ENCODE measurements at places on chromosomes 7 and 10.

- DNase-seq, result peak; percentile 65
Measured at GRCh38 chr7:74083928-74084721, 521 bp downstream of the LIMK1 start.

DNA sequence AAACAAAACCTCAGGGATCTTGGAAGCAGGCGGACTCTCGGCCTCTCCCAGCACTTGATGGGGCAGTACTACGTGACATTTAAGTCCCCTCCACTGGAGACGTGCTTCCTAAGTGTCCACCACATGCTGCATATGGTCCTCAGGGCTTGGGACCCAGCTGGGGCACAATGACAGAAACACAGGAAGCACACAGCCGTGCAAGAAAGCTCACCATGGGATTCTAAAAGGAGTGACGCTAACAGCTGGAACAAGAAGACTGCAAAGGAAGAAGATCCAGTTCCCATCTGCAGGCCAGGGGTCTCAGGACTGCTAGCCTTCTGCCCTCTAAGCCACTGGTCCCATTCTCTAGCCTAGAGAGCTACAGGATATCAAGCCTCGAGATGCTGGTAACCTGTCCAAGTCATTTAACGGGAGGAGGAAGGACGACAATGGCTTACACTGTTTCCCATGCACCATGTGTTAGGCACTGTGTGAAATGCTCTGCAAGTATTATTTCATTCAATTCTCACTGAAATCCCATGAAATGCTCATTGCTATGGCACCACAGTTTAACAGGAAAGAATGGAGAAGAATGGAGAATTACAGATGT lies 61.1 kb downstream of the KCNMA1 start:
- no peak for DNase-seq

DNA sequence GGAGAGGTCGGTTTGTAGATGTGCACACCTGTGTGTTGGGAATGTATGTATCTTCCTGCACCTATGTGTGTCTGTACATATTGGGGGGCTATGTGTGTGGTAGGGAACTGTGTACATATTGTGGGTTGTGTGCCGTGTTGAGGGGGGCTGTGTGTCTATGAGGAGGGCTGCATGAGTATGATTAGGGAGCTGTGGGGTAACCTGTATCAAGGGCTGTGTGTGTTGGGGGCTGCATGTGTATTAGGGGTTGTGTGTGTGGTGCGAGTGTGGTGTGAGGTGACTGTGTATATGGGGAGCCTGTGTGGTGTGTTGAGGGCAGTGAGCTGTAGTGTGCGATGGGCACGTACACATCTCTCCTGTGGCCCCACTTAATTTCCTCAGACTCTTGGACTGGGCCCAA lies 22.2 kb upstream of the PAX2 start:
- DNase-seq, result no peak

GRCh38 chr10:27746397-27747095 lies 927 bp upstream of the MKX start:
- DNase-seq, result no peak

DNA sequence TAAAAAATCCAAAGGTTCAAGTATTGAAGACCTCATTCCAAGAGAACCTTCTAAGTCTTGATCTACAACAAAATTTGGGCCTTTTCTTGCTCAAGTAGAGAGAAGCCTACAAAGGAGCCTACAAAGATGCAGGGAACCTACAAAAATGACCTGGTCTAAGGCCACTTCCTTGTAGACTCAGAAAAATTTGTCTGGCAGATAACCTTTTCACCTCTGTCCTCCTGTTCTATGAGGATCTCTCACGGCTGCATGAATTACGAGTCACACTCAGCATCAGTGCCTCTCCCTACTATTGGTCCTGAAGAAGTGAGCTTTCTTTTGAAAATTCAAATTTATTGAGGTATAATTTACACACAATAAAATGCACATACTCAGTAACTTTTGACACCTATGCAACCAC lies 29.3 kb downstream of the CCNJ start:
- DNase-seq, result no peak

GRCh38 chr10:109183366-109183765 lies 739.9 kb downstream of the XPNPEP1 start:
- DNase-seq, result no peak

- peak; percentile 55 for DNase-seq
Measured at GRCh38 chr10:79090134-79090803, 21.5 kb downstream of the ZMIZ1 start.

GRCh38 chr7:36994456-36995112 lies 270.3 kb upstream of the AOAH start:
- no peak for DNase-seq

- DNase-seq, result no peak
Measured at GRCh38 chr10:14753441-14753840, 21.3 kb downstream of the FAM107B start.

DNA sequence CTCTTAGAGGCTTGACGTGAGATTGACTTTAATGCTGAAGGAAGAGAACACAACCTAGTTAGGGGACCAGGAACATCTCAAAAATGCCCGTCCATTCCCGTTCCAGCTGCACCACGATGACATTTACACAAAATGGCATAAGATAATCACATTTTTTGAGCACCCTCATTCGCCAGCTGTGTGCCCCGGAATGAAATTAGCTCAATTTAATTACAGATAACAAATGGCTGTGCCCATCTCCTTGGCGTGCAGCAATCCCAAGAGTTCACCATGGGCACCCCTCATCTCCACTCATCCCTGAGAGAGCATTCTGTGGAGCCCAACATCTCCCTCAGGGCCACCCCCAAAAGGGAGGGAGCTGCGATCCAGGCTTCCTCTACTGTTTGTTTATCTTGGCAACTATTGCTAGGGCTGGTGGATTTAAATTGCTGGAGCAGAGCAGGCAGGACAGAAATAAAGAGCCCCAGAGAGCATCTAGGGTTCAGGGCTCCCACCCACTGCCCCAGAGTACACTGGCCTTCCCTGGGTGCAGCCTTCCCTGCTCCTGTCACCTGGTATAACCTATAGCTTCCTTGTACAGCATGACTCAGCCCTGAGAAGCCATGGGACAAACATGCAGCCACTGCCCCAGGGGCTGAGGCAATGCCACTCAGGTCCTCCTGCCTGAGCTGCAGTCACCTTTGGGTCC lies 263.5 kb downstream of the ZEB1 start:
- DNase-seq, result no peak

DNA sequence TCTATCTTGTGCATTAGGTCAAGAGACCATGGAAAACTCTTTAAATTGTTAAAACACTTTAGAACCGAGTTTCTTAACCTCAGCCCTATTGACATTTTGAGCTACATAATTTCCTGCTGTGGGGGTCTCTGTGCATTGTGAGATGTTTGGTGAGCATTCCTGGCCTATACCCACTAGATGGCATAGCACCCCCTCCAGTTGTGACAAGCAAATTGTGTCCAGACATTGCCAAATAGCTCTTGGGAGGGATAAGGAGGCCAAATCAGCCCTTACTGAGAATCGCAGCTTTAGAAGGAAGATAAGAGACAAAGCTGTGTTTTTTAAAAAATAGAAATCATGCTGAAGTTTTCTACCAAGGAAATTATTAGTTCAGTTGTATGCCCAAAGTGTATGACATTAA lies 1158.5 kb upstream of the C7orf33 start:
- DNase-seq, result peak; percentile 51

GRCh38 chr10:96288151-96288621 lies 16.0 kb upstream of the DNTT start:
- DNase-seq, result no peak

- DNase-seq, result peak; percentile 28
Measured at GRCh38 chr7:128235471-128235870, 5.6 kb upstream of the LEP start.

DNA sequence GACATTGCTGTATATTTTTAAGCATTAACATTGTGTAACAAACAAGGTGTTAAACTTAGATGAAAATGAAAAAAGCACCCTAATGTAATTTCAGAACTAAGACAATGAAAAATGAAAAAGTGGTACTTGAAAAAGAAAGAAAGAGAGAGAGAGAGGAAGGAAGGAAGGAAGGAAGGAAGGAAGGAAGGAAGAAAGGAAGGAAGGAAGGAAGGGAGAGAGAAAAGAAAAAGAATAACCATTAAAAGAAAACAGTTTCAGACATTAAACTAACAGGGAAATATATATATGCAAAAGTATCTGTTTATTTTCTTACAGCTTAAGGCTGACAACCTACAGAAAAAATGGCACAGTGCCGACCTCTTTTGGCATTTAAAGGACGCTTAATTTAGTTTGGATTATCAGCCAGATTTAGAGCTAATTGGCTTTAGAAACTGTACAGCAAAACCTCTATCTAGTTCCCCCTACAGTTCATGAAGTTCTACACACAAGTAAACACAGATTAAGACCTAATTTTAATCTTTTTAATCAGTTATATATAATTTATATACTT lies 13.8 kb downstream of the MTERF1 start:
- peak; percentile 40 for DNase-seq

GRCh38 chr10:13717936-13718772 lies 131.4 kb downstream of the PRPF18 start:
- DNase-seq, result peak; percentile 72

GRCh38 chr7:25812086-25812850 lies 339.7 kb upstream of the NFE2L3 start:
- DNase-seq, result peak; percentile 71

- DNase-seq, result no peak
Measured at GRCh38 chr7:18125476-18125875, 97.8 kb upstream of the PRPS1L1 start.

DNA sequence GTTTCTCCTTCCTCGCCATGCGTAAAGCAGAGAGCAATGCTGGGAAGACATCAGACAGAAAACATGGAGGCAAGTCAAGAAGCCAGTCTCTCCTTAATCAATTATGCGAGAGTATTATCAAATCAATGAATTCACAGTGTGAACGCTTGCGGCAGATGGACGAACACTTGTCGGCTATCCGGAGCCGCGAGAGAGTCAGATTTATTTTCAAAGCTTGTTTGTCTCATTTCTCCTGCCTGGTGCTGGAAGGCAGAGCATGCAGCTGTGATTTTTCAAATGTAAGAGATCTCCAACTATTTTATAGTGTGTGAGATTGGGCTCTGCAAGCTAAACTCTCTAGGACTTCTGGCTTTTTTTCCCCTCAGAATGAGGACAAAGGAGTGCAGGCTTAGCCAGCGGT lies 252.3 kb downstream of the SNX10 start:
- peak; percentile 57 for DNase-seq

DNA sequence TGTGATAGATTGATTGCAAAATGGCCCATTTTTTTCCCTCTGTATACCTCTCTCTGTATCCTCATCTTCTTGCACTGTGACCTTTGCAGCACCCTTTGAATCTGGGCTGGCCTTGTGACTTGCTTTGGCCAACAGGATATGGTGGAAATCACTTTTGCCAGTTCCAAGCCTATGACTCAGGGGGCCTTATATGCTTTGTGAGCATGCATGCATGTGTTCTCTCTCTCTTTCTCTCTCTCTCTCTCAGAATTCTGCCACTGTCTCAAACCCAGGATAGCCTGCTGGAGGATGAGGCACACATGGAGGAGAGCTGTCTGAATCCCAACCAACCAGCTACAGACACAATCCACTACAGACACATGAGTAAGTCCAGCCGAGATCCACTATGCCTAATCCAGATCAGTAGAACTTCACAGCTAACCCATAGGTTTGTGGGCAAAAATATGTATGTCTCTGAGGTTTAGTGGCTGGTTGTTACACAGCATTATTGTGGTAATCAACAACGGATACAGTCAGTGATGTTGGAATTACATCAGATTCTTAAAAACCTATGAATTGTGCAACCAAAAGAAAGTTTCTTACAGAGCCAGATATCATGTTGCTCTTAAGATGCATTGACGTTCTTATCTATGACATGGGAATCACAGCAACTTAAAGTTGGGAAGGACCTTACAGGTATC lies 41.8 kb upstream of the ABCB4 start:
- no peak for DNase-seq

- DNase-seq, result no peak
Measured at GRCh38 chr7:47248797-47249196, 333.1 kb downstream of the TNS3 start.

DNA sequence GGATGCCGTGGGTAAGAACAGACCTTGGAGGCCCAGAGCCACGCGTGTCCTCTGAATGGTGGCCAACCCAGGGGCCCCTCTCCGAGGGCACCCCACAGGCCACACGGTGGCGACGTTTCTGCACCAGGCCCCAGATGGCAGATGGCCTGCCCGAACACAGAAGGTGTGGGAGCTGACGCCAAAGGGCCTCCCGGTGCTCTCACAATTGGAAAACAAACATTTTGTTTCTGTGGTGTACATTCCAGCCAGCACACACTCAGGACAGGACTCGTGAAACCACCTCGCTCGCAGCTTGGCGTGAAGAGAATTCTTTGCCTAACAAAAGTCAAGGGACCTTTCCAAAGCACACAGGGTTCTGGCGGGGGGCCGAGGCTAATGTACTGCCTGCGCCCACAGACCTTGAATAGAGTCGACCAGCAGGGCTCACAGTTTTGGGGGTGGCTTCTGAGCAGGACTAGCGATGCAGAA lies 112.1 kb downstream of the FAM53B start:
- DNase-seq, result no peak

DNA sequence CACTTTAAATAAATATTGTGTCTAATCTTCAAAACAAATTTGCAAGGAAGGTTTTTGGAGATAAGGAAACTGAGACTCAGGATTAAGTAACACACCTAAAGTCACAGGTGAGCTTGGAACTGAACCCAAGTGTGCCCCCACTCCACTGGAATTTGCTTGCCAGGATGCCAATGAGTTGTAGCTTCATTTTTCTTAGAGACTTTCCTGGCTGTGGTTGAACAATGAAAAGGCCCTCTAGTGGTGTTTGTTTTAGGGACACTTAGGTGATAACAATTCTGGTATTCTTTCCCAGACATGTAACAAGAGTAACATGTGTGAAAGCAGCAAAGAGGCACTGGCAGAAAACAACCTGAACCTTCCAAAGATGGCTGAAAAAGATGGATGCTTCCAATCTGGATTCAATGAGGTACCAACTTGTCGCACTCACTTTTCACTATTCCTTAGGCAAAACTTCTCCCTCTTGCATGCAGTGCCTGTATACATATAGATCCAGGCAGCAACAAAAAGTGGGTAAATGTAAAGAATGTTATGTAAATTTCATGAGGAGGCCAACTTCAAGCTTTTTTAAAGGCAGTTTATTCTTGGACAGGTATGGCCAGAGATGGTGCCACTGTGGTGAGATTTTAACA lies 1.5 kb downstream of the IL6 start:
- no peak for DNase-seq

- no peak for DNase-seq
Measured at GRCh38 chr10:131077031-131077430, 234.5 kb downstream of the TCERG1L start.

DNA sequence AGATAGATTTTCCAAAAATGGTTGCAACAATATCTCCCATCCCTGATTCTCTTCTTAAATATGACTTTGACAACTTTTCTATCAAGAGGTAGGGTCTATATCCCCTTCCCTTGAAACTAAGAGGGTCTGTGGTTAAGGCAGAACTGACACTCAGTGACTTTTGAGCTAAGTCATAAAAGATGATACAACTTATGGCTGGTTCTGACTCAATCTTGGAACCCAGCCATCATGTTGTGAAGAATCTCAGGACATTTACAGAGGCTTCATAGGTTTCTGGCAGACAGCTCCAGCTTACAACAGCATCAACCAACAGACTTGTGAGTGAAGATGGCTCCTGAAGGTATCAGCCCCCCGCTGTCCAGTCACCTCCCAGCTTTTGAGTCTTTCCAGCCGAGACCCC lies 203.5 kb downstream of the RNLS start:
- DNase-seq, result no peak
